ENCODE measurements at places on chromosomes 5 and 9.

- no peak for DNase-seq
These were observed 6.2 kb downstream of the GAPT start for GRCh38 chr5:58497386-58497785.

DNA sequence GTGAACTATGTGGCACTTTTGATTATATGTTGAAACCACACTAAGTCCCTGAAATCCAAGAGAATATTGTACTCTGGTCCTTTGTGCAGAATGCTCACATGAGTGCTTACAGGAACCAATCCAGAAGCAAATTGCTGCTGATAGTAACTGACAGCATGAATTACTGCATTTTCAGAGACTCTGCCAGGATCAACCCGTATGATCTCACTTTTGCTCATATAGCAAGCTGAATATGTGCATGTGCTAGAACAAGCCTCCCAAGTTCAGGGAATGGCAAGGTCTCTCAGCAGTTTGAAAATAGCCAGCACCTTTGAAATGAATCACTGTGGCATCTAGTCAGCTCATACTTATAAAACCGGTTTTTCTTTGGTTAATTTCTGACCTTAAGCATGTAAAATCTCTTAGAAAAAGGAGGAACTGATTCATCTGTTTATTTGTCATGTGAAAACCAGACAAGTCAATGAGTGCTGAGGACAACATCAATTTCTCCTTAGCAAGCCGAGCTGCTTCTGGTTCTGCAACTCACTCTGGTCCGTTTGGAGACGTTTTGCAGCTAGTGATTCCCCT, 215.7 kb upstream of the ELL2 start:
- no peak for DNase-seq

DNA sequence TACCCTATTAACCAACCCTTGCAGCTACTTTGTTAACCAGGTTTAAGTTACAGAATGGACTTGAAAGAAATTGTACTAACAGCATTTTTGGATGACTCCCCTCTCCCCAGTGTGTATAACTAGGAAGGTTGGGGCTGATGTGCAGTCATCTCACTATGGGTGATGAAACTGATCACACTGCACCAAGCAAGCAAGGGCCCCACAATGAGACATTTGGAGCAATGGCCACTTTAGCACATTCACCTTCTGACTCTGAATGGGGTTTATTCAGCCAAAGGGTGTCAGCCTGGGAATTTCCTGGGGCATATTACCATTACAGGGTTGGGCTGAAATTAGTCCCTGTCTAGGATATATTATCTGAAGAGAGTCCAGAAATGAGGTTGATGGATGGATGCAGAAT, 18.7 kb upstream of the CYFIP2 start:
- DNase-seq, result no peak

GRCh38 chr9:114688909-114689610, 7.1 kb upstream of the TEX48 start:
- no peak for DNase-seq

DNA sequence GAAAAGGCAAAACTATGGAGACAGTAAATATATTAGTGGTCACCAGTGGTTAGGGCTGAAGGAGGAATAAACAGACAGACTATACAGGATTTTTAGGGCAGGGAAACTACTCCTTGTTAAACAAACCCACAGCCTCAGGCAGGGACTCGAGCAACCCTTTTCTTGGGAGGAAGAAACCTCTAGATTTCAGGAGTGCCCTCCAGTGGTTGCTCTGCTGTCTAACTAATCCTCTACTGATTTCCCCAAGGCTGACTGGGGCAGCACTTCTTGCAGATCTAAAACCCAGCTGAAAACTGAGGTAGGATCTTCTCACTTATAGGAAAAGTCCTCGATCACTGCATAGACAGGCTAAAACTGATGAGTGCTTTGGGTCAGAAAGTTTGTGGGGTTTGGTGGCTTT, 176.8 kb downstream of the ISOC1 start:
- DNase-seq, result no peak

- DNase-seq, result no peak
These were observed 277.6 kb downstream of the CDH10 start for GRCh38 chr5:24367216-24367615.

GRCh38 chr5:14129123-14129522, 14.0 kb upstream of the TRIO start:
- DNase-seq, result no peak

GRCh38 chr9:129511285-129511900, 109.5 kb downstream of the C9orf50 start:
- no peak for DNase-seq

DNA sequence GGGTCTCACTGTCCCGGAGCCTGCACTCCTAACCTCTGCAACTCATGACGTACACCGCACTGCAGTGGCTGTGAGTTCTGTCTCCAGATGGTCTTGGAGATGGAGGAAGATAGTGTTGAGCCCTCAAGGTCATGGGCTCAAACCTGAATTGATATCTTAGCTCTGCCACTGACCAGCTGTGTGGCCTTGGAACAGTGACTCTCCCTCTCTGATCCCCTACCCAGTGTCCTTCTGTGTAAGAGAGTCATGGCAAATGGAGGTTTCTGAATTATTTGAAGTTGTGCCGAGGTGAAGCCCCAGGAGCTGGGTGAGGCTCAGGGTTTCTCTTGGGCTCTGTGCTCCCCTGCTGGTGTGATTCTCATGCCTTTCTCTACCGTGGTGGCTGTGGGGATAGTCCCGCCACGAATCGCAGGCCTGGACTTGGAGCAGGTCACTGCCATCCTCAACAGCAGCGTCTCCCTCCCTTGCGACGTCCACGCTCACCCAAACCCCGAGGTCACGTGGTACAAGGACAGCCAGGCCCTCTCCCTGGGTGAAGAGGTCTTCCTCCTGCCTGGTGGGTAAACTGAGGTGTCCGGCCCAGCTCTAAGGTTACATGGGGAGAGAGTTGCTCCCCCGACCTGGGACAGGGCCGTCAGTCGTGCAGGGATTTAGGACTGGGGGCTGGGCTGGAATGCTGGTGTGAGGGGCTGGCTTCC, 60.6 kb upstream of the ASS1 start:
- no peak for DNase-seq

- no peak for DNase-seq
These were observed 11.9 kb downstream of the TNFAIP8 start for GRCh38 chr5:119367502-119368237.

DNA sequence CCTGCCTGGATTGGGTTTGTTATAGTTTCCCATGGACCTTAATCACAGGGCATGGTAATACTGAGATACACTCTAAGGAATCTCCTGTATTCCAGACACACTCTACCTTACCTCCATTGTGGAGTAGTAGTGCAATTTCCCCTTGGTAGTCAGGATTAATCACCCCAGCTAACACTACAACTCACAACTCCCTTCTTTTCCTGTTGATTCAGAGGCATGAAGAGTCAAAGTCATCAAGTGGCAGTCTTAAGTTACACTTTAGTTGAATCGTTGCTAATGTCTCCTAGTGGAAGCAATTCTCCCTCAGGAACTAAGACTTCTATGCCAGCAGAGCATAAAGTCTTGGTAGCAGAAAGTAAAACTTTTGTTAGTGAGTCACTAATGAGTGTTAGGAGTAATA, 122.7 kb upstream of the APC start:
- no peak for DNase-seq

All from T-helper 9 cell (primary cell).